Astrocyte (in vitro differentiated cells and primary cell): ENCODE measurements at places on chromosomes 16 and 17. TPM values are rescaled to one million over a fixed set of nuclear protein-coding genes. Genes with fewer than 3 reads are reported as not detected.

DNA sequence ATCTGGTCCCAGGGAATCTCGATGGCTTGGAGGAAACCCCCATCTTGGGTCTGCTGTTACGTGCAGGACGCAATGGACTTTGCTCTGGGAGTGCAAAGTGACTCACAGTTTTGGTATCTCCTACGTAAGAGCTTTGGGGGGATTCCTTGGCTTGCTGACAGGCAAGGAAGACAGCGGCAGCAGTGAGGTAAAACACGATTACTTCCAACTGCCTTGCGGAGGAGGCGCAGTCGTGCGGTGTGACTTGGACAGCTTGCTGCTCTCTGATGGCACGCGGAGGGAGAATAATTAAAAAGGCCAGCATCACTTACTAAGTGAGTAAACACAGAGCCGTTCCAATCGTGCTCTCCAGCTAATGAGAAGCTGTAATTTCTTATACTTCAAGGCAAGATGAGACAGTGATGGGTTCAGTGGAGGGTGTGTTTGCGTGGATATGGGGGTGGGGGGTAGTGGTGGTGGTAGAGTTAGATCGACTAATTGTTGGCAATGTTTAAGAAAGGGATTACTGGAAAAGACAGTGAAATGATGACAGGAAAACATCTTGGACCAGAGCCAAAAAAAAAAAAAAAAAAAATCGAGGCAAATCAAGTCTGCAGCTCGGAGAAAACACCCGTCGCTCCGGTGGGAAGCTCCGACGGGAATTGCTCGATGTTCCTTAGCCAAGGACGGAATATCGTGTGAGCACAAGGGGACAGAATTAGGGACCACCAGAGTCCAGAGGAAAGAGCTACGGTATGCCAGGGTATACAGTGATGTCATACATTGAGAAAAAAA is 184.8 kb upstream of the ZFHX3 start:
- peak overlapping the region; percentile 66 for H3K4me3 ChIP-seq
- peaks cover 22% of the 10 kb centered on the region for H3K4me1 ChIP-seq
- H3K27me3 ChIP-seq = peaks cover 23% of the 10 kb centered on the region
- no peaks in the 10 kb centered on the region for H3K36me3 ChIP-seq
- DNase-seq = peak; percentile 97

DNA sequence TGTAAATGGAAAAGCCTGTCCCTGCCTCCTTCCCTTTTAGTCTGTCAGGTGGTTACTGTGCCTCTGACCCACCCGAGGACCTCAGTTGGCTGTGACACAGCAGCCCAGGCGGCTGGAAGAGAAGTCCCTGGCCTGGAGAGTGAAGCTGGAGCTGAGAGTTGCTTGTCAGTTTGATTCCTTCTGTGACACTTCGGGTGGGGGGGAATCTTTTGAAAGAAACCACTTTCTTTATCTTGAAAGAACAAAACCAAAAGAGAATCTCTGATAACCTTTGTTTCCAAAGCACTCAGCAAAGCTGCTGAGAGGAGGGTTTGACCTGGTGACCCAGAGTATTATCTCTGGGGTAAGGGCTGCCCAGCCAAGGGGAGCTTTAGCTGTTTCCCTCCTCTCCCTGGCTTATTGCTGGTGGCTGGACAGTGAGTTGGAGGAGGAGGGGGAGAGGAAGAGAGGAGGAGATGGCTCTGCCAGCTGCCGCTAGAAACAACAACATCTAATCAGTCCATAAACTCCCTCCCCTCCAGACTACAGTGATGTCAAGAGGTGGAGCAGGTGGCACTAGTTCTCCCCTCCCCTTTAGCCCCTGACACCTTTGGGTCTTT is 34.0 kb downstream of the YPEL2 start:
- no peak overlapping the region for H3K4me3 ChIP-seq
- H3K27me3 ChIP-seq = no peaks in the 10 kb centered on the region
- DNase-seq = no peak

- no peak for DNase-seq
- H3K27ac ChIP-seq = no peak overlapping the region
- no peaks in the 10 kb centered on the region for H3K27me3 ChIP-seq
- H3K4me3 ChIP-seq = no peak overlapping the region
- peaks cover 69% of the 10 kb centered on the region for H3K36me3 ChIP-seq
- no peaks in the 10 kb centered on the region for H3K4me1 ChIP-seq
Measured at GRCh38 chr17:82256242-82256885, 17.1 kb downstream of the CSNK1D start.

DNA sequence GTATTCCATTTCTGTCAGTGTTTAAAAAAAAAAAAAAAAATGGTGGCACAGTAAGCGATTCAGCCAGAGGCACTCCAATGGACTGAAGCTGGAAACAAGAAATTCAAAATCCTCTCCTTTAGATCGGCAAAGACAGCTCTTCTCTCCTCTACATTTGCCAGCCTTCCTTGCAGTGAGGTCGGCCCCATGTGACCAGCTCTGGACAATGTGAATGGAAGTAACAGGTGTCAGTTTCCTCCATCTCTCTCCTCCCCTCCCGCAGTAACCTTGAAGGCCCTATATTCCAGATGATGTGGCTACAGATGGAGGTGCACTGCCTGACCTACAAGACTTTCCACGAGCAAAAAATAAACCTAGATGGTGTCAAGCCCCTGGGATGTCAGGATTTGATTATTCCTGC is 15.0 kb downstream of the CUEDC1 start:
- H3K27me3 ChIP-seq = no peaks in the 10 kb centered on the region
- DNase-seq = no peak
- H3K36me3 ChIP-seq = no peaks in the 10 kb centered on the region
- H3K27ac ChIP-seq = no peak overlapping the region
- H3K4me3 ChIP-seq = no peak overlapping the region

DNA sequence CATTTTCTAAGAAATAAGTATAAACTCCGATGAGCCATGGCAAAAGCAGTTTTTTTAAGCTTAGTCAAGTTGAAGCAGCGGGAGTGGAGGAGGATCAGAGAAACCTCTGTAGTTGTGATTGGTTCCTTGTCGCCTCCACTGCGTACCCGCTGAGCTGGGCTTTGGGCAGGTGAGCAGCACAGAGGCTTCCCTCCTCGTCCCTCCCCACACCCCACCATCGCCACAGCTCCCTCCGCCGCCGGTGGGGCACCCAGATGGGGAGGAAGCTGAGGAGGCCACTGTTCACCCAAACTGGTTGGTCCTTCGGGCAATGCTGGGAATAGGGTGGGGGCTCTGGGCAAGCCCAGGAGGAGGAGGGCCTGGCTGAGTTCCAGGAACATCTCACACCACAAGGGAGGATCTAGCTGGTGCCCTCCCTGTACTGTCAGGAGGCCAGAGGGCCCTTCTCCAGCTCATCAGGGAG is 5.2 kb upstream of the MRPL38 start:
- H3K36me3 ChIP-seq = no peaks in the 10 kb centered on the region
- no peak for DNase-seq
- no peaks in the 10 kb centered on the region for H3K4me1 ChIP-seq

SKA2 gene
- 34.0 and 42.6 TPM in 2 replicates for total RNA-seq

RGS11 gene
- total RNA-seq = 2.7 and 2.8 TPM in 2 replicates
